T-helper 2 cell (primary cell): ENCODE measurements at places on chromosomes 6 and 20.

DNA sequence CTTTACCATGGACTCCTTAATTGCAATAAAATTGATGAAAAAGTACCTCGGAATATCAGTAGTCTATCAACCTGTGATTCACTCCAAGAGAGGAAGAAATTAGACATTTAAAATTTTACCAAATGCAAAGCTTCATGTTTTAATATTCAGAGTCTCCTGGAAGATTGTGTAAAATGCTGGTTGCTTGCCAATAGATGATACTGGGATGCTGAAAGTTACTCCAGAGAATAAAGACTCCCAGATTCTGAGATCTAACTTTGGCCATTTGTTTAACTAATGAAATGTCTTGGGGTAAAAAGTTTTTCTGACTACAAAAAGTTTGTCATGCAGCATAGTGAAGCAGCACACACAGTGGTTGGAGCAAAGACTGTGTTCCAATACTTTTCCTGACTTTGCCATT, 176.7 kb upstream of the RSPO3 start:
- no peak for DNase-seq

DNA sequence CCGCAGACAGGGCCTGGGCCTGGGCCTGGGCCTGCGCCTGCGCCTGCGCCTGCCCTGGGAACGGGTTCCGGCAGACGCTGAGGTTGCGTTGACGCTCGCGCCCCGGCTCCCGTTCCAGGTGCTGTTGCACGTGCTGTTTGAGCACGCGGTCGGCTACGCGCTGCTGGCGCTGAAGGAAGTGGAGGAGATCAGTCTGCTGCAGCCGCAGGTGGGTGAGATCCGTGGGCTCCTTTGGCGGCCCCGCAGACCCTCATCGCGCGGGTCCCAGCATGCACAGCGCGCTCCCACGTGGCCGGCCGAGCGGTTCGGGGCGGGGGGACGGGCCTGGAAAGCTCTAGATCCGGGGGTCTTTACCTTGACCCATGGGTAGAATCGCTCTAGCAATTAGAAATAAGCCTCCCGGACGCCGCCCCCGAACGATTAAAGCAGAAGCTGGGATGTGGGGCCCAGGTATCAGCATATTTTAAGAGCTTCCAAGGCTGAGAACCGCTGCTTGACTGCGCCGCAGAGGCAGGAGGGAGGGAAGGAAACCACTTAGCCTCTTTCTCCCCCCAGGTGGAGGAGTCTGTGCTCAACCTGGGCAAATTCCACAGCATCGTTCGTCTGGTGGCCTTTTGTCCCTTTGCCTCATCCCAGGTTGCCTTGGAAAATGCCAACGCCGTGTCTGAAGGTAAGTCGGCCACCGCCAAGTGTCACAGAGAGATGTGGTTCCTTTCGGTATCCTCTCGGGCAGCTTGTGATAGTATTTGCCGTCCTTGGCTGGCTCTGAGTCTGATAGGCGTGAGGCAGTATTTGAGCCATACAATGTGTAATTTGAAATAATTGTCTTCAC, 508 bp downstream of the NOP56 start:
- peak; percentile 35 for DNase-seq

DNA sequence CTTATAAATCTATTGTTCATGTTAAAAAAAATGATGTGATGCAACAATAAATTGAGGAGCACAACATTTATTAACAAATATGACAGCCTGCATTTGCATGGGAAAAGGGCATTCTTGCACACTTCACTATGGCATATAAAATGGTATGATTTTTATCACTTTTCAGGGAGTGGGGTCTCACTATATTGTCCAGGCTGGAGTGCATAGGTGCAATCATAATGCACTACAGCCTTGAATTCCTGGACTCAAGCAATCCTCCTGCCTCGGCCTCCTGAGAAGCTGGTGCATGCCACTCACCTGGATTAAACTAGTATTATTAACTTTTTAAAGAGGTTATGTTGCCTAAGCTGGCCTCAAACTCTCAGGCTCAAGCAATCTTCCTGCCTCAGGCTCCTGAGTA, 11.4 kb downstream of the NUP43 start:
- no peak for DNase-seq

- DNase-seq: no peak
Observed at GRCh38 chr6:44820321-44820720, 432.8 kb downstream of the CDC5L start.

- no peak for DNase-seq
Observed at GRCh38 chr6:82693094-82693493, 329.5 kb downstream of the TPBG start.

- DNase-seq: no peak
Observed at GRCh38 chr6:17354700-17355403, 38.5 kb upstream of the CAP2 start.

DNA sequence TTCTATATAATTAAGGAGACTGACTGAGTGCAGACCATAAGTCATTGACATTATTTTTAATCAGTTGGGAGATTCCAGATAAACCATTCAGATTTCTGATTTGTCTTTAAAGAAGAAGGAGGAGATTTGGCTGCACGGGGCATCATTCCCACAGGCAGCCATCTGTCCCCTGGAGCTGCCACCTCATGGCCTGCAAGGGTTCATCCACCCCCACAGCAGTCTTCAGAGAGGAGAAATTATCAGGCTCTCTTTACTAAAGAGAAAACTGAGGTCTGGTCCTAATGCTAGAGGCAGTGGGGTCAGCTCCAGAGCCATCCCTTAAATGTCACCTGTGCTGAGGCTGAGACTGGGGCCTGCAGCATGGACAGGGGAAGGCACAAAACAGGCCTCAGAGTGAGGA, 501.3 kb upstream of the SULF2 start:
- no peak for DNase-seq

GRCh38 chr20:15739035-15739434, 834.2 kb downstream of the KIF16B start:
- no peak for DNase-seq

GRCh38 chr20:6169251-6169650, 46.4 kb upstream of the FERMT1 start:
- no peak for DNase-seq

DNA sequence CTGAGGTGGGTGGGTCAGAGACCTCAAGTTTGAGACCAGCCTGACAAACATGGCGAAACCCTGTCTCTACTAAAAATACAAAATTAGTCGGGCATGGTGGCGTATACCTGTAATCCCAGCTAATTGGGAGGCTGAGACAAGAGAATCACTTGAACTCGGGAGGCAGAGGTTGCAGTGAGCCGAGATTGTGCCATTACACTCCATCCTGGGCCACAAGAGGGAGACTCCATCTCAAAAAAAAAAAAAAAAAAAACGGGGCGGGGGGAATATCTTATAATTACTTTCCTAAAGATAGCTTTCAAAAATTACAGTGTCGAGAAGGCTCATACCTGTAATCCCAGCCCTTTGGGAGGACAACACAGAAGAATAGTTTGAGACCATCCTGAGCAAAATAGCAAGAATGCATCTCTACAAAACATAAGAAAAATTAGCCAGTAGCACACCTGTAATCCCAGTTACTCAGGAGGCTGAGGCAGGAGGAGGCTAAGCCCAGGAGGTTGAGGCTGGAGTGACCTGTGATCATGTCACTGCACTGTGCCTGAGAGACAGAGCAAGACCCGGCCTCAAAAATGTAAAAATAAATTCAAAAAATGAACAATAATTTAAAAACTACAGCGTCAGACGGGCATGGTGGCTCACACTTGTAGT, 25.8 kb downstream of the CBFA2T2 start:
- no peak for DNase-seq

DNA sequence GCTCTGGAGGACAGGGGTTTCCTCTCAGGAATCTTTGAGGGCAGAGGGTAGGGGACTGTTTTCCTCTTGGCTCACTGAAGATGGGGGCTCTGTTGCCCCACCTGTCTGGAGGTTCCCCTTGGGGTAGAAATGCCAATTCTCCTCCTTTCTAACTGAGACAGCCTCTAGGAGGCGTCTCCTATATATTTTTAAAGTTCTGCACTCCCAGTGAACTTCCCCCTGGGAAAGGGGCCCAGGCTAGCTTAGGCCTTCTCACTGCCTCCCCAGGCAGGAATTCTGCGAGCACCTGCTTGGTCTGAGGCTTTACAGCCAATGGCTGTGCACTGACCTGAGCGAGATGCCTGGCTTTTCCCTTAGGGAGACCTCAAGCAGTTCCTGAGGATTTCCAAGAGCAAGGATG, 24.8 kb upstream of the SRF start:
- DNase-seq: no peak

DNA sequence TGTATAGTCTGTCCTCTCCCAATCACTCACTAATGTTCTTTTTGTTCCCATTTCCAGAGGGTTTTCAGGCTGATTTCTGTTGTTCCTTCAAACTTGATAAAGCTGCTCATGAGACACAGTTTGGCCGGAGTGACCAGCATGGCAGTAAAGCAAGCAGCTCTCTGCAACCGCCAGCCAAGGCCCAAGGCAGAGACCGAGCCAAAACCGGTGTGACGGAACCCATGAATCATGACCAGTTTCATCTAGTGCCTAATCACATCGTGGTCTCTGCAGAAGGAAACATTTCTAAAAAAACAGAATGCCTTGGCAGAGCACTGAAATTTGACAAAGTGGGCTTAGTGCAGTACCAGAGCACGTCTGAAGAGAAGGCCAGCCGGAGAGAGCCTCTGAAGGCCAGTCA, 14.8 kb upstream of the RPL7L1 start:
- DNase-seq: no peak

DNA sequence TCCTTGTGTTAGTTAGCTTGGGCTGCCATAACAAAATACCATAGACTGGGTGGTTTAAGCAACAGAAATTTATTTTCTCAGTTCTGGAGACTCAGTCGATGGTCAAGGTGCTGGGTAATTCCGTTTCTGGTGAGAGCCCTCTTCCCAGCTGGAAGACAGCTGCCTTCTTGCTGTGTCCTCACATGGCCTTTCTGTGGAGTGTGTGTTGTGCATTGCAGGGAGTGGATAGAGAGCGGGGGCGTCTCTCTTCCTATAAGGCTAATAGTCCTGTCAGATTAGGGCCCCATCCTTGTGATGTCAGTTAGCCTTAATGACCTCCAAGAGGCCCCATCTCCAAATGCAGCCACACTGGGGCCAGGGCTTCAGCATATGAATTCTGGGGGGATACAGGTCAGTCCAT, 19.2 kb downstream of the CHMP4B start:
- DNase-seq: no peak

GRCh38 chr6:111669326-111669725, 63.6 kb upstream of the TRAF3IP2 start:
- DNase-seq: no peak

- no peak for DNase-seq
Observed at GRCh38 chr20:2038161-2038560, 44.3 kb upstream of the PDYN start.

DNA sequence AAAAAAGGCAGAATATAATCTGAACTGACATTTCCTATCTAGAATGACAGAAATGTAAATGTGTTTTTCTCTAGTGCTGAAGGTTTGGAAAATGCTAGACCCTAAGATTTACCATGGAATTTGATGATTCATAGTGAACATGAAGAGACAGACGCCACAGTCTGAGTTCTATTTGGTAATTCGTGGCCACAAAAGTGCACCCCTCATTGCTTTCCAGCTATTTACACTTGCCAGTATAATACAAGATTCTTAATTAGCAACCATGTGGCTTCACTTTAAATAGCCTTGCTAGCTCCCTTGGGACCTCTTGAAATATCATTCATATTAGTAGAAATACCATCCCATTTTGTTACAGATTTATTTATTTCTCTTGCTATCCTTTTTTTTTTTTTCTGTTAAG, 636.8 kb downstream of the PRKN start:
- no peak for DNase-seq

DNA sequence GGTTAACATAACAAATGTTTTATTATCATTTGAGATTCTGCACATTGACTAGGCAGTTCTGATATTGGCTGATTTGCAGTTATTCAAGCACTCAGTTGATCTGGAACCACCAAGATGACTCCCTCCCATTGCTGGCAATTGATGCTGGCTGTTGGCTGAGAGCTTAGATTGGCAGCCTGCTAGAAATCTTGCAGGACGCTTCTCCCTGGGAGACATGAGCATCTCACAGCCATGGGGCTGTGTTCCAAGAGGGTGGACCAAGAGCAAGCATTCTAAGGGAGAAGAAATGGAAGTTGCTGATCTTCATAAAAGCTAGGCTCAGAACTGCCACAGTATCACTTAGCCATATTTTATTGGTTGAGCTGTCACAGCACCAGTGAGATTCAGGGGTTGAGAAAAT, 233.4 kb upstream of the ID4 start:
- no peak for DNase-seq

DNA sequence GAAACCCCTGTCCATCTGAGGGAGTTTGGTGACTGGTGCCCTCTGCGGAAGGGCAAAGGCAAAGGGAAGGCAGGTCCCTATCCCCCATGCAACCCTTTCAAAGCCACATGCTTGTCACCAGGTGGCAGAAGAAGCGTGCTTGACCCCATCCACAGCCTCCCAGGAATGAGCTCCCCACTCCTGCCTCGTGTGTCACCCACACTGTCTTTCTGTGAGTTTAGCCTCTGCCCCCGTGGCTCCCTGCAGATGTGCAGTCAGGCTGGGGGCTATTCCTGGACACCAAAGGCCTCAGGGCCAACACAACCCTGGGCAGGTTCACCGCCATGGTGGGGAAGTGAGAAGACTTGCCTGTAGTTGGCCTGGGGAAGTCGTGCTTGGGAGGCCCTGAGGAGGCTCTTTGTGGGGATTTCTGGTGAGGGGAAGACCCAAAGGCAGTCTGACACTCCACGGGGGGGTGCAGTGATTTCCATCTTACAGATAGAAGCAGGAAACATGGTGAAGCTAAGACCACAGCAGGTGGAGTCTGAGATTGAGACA, 16.6 kb upstream of the PCMTD2 start:
- DNase-seq: no peak

GRCh38 chr20:61303675-61304074, 51.6 kb downstream of the CDH4 start:
- no peak for DNase-seq

- DNase-seq: no peak
Observed at GRCh38 chr6:14216946-14217684, 99.5 kb downstream of the CD83 start.

DNA sequence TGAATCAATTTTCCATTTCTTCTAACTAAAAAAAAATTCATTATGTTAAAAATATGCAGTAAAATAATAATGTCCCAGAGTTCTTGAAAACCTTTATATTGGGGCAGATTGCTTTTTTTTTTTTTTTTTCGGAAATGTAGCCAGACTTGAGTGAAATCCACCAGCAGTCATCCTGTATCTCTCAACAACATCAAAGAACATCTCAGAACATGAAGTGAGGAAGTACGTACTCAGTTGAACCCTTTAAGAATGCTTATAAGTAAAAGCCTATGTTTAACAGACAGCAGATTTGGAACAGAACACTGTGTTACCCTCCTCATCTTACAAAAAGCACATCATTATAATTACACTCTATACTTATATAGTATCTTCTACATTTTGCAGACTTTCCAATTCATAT, 51.0 kb upstream of the SUPT3H start:
- no peak for DNase-seq

DNA sequence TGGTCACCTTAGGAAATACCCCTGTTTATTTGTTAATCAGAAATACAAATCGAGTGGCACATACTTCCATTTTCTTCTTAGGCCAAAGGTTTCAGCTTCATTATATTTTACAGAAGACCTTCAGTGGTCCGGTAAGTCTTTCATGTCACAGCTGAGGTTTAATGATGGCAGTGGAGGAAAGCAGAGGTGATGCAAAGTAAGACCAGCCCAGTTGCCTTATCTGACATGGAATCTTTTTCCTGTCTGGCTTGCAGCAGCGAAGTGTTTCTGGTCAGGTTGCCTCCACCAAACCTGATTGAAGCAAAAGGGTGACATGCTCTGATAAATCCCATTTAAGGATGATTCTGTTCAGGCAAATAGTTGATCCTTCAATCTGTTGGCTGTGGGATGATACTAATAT, 100.0 kb downstream of the PRDM1 start:
- DNase-seq: no peak
